ENCODE measurements at places on chromosomes 13 and 19. TPM values are rescaled to one million over a fixed set of nuclear protein-coding genes. Genes with fewer than 3 reads are reported as not detected.
A peak's percentile ranks its signal among the peaks of the same experiment; 100 is the strongest.

DNA sequence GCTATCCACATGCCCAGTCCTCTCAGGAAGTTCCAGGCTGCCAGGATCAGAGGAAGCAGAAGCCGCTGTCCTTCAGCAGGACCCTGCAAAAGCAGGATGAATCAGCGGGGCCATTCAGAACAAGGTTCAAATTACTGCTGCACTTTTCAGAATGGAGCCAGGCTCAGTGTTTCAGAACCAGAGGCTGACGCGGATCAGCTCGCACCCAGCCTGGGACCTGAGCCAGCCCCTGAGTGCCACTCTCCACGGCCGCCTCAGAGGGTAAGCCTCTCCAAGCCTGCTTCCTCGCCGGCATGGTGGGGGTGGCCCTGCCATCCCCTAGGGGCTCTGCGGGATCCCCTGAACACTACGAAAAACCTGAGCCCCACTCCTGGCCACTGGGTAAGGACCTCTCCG, 24.7 kb downstream of the RASA3 start:
- peak; percentile 65 for DNase-seq

The LILRB5 gene
- total RNA-seq = 9.1 TPM

DNA sequence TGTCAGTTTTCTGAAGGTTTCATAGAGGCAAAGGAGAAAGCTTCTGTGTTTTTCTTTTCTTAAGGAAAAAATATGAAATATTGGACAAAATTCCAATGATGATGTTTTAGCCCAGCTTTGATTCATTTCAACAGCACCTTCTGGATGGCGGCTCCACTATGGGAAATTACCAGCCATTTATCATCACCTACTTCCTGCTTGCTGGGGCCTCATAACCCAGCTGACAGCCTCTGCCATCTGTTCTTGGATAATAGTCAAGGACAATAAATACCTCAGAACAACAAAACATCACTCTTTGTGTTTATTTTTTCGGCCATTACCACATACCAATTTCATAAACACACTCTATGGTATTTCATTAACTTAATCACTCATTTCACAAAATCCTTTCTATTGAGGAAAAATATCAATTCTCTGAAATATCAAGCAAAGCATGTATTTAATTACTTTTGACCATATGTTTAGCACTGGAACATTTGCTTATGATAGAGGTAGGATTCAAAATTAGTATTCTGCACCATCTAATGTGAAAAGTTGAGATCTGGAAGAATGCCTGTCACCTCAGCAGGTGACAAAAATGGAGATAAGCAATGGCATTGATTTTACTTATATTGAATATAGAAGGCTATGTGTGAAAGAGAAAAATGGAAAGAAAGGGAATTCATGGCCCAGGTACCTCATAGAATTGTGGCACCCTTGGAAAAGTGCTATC, 629.7 kb downstream of the LIG4 start:
- DNase-seq = no peak

GRCh38 chr13:63636316-63636993, 2220.8 kb upstream of the PCDH20 start:
- DNase-seq = no peak

GRCh38 chr19:52048555-52049501, at the start of gene ZNF432:
Gene ZNF432, minus strand, starts transcription at chr19:52048838. Its CDS starts 1,970 bp downstream, at chr19:52046868.
- DNase-seq = peak; percentile 97

DNA sequence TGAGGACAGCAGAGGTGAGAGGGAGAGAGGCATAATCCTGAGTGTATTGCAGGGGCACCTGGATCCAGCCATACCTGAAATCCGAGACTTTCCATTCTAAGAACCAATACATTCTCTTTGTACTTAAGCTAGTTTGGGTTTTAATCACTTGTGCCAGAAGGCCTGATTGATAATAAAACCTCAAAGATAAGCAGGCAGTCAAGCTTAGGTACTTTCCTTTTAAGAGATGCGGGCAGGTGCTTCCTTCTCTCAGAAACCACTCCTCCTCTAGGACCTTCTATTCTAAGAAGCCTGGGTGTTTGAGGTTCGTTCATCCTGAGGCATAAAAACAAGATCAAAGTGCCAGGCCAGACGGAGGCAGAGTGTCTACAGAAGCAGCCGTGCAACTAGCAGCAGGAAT, 22.2 kb downstream of the FAM187B start:
- no peak for DNase-seq

DNA sequence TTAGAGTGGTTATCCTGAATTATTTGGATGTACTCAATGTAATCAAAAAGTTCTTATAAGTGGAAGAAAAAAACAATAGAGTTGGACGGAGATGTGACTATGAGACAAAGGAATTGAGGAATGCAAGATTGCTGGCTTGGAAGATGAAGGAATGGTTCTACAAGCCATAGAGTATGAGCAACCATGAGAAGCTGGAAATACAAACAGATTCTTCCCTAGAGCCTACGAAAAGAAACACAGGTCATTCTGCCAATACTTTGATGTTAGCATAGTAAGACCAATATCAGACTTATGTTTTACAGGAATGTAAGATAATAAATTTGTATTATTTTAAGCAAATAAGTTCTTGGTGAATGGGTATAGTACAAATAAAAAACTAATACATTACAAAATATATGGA, 249.2 kb downstream of the DIAPH3 start:
- DNase-seq = no peak

DNA sequence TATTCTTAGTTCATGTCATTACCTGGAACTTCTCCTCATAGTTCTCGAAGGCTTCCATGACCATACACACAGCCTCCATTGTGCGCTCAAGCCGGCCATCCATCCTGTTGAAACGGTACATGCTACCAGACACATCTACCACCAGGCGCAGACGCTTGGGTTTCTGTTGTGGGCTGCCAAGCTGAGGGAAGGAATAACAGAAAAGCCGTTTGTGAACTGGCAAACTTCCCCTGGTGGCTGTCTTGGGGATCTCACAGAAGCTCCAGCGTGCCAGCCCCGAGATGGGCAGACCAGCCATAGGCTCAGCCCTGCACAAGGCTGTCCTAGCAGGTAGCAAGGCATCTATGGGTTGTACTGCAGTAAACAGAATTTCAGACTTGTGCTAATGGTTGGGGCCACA, 130.1 kb downstream of the RGCC start:
- no peak for DNase-seq

GRCh38 chr19:40424637-40425449, 949 bp downstream of the SERTAD1 start:
- no peak for DNase-seq

The LHB gene
- not detected for total RNA-seq

The KLK8 gene
- not detected for total RNA-seq

DNA sequence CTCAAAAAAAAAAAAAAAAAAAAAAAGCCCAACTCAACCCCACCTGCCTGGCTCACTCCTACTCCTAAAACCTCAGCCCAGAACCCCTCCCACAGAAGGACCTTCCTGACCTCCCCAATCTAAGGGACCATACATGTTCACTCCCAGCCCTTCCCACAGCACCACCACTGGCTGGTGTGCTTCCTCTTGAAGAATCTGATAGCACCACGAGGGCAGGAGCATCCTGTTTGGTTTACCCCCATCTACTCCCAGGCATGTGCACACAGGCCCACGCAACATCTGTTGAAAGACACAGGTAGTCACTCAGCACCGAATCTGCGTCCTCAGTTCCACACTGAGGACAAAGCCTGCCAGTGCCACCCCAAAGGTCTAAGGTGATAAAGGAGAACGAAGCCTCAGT, 8.2 kb downstream of the LATS2 start:
- DNase-seq = no peak

DNA sequence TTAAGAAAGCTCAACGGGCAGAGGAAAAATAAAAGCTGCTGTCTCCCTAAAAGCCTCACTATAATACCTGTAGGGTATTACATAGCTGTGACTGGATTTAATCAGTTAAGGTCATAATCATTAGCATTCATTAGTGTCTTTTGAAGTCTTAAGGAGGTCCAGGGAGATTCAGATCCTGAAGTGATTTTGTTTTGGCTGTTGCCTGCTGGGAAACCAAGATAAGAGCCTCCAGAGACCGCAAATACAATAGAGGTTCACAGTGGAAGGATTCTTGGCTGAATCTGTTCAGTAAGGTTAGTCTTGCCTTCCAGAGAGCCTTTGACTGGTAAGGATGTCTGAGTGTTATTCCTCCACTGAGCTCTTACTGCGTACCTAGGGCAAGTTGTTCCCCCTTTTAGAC, 54.0 kb upstream of the TNFRSF19 start:
- no peak for DNase-seq

The LGI4 gene
- total RNA-seq = 6.7 TPM

The IRGC gene
- not detected for total RNA-seq

DNA sequence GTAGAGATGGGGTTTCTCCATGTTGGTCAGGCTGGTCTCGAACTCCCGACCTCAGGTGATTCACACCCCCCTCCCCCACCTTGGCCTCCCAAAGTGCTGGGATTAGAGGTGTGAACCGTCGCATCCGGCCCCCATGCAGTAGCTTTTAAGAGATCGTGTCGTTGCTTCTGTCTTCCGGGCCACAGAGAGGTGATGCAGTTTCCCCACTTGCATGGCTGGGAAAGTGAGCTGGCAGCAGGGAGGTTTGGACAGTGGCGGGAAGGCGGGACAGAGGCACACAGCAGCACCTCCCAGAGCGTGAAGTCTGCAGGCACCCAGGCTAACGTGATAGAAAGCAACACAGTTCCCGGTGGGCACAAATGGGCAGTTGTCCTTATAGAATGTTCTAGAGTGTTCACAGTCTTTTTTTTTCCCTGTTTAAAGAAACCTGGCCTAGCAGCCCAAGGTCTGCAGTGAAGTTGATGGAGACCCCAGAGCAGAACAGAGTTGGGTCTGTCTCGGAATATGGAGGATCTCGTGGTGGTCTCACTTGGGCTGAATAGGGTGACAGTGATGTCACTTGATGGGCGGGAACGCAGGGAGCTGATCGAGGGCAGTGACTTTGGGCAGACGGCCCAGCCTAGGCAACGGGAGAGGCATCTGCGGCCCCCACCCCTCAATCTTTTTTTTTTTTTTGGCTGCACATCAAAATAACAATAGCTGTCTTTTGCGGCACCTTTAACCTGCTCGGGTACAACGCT, 4.9 kb downstream of the UHRF1 start:
- DNase-seq = no peak

DNA sequence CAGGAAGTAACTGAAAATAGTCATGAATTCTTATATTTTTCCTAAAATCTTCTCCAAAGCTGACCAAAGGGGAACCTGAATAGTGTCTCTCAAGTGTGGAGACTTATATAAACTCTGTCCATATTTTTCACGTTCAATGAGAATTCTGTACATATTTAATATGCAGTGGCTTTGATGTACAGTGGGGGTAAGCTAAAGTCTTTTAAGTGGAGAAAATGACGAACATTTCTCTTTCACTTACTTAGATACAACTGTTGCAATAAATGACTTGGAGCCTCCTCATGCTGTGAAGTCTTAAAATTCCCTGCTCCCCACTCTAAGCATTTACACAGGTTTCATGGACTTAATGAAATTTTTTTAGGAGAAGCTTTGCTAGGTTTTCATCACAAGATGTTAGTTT, 1196.7 kb downstream of the EFNB2 start:
- DNase-seq = no peak

The GIPR gene
- 4.8 TPM for total RNA-seq

DNA sequence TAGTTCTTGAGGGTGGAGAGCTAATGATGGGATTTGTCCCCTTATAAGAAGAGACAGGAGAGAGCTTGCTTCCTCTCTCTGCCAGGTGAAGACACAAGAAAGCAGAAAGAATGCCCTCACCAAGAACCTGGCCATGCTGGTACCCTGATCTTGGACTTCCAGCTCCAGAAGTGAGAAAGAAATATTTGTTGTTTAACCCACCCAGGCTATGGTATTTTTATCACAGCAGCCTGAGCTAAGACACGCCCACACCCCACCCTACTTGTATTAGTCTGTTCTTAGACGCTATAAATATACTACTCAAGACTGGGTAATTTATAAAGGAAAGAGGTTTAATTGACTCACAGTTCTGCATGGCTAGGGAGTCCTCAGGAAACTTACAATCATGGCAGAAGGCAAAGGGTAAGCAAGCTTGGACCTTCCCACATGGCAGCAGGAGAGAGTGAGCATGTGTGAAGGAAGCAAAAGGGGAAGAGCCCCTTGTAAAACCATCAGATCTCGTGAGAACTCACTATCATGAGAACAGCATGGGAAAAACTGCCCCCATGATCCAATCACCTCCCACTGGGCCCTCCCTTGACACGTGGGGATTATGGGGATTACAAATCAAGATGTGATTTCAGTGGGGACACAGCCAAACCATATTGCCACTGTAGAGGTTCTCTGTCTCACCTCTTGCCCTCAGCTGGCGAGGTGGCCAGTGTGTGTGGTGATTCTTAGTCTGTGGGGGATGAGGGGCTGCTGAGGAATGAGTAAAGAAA, 57.4 kb upstream of the RCBTB2 start:
- no peak for DNase-seq

DNA sequence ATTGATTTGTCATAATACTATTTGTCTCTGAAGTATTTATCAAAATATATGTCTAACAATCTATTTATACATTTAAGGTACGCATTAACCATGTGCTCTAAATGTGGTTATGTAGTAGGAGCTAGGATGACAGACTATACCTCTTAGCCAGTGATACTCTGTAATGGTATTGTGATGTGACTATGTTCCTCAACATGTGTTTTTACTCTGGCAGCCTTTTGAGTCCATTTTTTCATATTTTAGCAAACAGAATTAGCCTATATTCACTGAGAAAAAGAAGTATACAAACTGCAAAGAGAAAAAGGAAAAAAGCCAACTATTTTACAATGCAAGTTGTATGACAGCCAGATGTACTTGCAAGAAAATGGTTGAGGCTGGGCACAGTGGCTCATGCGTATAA, 26.7 kb downstream of the MAB21L1 start:
- no peak for DNase-seq

The KCNRG gene
- total RNA-seq = 1.5 TPM

GRCh38 chr13:89695343-89696257, 1651.9 kb upstream of the MIR17HG start:
- no peak for DNase-seq

GRCh38 chr19:33487901-33488800, 33.4 kb downstream of the PEPD start:
- DNase-seq = peak; percentile 43

GRCh38 chr19:28656644-28657043, 556.3 kb downstream of the UQCRFS1 start:
- DNase-seq = no peak

- peak; percentile 86 for DNase-seq
Measured at GRCh38 chr19:41449079-41449864, 6.3 kb downstream of the ERICH4 start.

DNA sequence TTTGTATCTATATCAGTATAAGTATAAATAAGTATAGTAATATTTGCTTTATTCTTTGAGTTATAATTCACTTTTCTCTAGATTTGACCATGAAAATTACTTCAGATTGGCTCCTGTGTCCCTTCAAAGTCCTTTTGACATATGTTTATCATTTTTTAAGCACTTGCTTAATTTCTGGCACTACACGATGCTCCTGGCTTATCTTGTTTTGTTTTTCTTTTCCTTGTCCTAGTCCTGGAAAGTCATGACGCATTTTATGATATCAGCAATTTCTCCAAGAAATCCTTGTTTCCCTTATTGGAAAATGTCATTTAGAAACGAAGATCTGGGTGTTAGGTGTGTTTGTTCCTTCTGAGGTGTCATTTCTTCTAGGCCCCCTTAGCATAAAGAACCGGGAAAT, 226.5 kb downstream of the POU4F1 start:
- DNase-seq = no peak

GRCh38 chr13:111037927-111038326, 77.2 kb upstream of the ARHGEF7 start:
- no peak for DNase-seq

GRCh38 chr13:94050039-94050438, 429.4 kb downstream of the DCT start:
- DNase-seq = no peak

Data from upper lobe of right lung (tissue), 1 donor.